H9 (cell line): ENCODE measurements at places on chromosomes 2 and 18. TPM values are rescaled to one million over a fixed set of nuclear protein-coding genes. Genes with fewer than 3 reads are reported as not detected.

DNA sequence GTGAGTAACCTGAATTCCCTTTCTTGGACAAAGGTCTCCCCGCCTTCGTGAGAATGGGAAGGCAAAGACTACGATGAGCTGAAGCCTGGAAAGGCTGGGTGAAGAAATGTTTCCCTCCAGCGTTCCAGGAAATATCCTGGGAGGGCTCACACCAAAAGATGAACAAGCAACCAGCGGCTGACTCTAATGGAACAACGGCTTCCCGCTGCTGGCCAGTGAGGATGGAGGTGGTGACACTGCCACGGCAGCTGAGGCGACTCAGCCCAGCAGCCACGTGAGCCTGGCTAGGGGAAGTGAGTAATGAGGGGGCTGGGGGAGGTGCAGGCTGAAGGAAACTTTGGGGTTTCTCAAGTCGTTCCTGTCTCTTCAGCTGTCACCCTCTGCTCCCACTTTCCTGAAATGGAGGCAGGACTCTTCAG lies 105.0 kb upstream of the SMAD7 start:
- DNase-seq, result no peak

DNA sequence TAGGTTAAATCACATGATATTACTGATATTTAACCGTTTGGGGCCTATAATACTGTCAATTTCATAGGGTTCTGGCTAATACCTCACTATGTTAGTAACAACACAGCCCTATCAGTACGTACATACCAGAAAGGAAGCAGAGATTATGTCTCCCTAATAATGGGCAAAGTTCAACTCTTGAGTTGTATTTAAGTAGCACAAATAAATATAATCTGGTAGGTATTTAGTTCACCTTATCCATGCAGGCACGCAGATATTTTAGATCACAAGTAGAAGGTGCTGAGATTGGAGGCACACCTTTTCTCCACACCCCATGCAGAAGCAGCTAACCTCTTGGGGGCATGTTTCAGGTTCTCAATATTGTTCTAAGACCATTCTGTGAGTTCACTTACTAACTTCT lies 118.9 kb downstream of the IRS1 start:
- DNase-seq, result no peak

DNA sequence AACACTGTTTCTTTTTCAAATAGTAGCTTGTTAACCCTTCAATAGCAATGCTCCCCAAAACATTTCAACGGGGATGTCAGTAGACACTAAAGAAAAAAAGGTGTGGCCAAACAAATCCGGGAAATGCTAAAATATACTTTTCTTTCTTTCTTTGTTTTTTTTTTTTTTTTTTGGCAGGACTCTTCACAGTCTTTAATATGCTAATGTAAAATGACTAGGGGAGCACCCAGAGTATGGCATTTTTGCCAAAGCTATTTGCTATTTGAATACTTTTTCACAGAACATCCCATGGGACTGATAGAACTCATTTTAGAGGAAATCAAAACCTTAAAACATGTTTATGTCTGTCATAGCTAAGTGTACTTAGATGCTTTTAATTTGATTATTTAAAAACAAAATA lies 32.1 kb downstream of the ATF2 start:
- DNase-seq, result no peak

DNA sequence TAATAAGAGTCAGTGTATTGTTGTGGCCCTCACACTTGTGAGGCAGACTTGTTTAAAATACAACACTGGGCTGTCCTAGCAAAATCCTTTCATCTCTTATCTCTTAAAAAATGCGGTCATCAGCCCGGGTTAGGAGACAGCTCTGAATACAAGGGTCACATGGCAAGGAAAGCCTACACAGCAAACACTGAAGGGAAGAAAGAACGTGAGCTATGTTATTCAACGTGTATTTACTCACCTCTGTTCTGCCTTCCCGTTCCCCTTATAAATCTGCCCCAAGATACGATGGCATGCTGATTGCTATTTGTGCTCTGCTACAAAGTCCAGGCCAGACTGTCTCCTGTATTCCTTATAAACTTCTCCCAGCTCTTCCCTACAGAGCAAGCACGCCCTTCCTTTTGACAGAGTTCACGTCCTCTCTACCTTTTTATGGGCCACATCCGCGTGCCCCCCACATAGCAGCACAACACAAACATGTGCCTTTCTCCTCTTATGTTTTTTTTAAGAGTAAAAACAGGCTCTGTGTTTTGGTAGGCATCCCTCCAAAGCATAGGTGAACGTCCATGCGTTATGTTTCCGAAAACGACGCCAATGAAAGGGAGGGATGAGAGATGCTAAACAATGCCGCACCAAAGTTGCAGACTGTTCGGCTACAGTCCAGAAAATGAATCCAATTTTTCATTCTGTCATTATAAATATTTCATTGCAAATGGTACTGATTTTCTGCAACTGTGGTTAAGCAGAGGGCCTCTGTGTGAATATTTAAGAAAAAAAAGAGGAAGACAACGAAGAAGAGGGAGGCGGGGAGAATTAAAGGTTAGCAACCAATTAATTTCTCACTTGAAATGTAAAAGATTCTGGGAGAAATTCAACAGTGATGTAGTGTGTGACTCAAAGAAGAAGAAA lies 274.7 kb downstream of the ZNF521 start:
- DNase-seq, result no peak

Gene RUFY4
- total RNA-seq, result 0.44 and 0.66 TPM in 2 replicates

Gene STARD6
- not detected in 2 replicates for total RNA-seq

- DNase-seq, result no peak
Observed at GRCh38 chr18:62300359-62300963, 24.6 kb upstream of the TNFRSF11A start.

Gene UGT1A8
- not detected in 2 replicates for total RNA-seq

- no peak for DNase-seq
Observed at GRCh38 chr2:109440499-109441156, 173.1 kb downstream of the SEPTIN10 start.

- DNase-seq, result no peak
Observed at GRCh38 chr2:149921911-149922616, 334.5 kb upstream of the MMADHC start.

Gene MYO1B
- 43.2 and 51.4 TPM in 2 replicates for total RNA-seq
